Glutamatergic neuron (in vitro differentiated cells): ENCODE measurements at places on chromosomes 13 and 19. TPM values are rescaled to one million over a fixed set of nuclear protein-coding genes. Genes with fewer than 3 reads are reported as not detected.
A peak's percentile ranks its signal among the peaks of the same experiment; 100 is the strongest.

Gene ZNF284
- total RNA-seq = 3.9 TPM

Gene ZNF382
- total RNA-seq = 77.1 TPM

Gene HSPBP1
- 41.5 TPM for total RNA-seq

Gene ZNF575
- 2.0 TPM for total RNA-seq

DNA sequence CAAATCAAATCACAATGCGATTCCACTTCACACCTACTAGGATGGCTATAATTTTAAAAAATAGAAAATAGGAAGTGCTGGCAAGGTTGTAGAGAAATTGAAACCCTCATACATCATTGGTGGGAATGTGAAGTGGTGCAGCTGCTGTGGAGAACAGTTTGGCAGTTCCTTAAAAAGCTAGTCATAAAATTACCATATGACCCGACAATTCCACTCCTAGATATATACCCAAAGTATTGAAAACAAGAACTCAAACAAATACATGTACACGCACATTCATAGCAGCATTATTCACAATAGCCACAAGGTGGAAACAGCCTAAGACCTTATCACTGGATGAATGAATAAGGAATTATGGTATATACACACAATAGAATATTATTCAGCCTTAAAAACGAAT lies 12.0 kb downstream of the HMGB1 start:
- H3K36me3 ChIP-seq = no peaks in the 10 kb centered on the region
- H3K4me3 ChIP-seq = no peak overlapping the region
- no peaks in the 10 kb centered on the region for H3K27me3 ChIP-seq

DNA sequence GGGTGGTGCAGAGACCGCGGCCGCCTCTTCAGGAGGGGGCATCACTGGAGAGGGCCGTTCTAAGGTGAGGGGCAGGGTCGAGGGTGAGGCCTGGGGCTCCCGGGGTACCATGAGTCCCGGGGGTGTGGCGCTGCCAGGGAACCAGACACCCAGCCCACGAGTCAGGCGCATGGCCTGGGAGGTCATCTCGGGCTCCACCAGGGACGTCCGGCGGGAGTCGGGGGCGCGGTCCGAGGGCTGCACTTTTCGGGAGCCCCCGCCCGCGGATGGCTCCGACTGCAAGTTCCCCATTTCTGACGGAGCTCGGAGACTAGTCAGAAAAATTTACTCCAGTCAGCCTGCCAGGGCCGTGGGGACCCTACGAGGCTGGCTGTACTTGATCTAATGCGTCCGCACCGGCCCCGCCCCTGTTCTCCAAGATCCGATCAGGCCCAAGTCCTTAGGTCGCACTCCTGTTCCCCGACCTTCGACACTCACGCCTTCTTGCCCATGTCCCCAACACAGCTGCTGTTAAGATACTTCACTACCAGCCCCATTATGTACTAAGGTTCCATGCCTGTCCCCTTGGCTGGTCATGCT lies 774 bp downstream of the GGN start:
- H3K27ac ChIP-seq = no peak overlapping the region
- H3K36me3 ChIP-seq = no peaks in the 10 kb centered on the region
- H3K4me3 ChIP-seq = peak overlapping the region; percentile 84

DNA sequence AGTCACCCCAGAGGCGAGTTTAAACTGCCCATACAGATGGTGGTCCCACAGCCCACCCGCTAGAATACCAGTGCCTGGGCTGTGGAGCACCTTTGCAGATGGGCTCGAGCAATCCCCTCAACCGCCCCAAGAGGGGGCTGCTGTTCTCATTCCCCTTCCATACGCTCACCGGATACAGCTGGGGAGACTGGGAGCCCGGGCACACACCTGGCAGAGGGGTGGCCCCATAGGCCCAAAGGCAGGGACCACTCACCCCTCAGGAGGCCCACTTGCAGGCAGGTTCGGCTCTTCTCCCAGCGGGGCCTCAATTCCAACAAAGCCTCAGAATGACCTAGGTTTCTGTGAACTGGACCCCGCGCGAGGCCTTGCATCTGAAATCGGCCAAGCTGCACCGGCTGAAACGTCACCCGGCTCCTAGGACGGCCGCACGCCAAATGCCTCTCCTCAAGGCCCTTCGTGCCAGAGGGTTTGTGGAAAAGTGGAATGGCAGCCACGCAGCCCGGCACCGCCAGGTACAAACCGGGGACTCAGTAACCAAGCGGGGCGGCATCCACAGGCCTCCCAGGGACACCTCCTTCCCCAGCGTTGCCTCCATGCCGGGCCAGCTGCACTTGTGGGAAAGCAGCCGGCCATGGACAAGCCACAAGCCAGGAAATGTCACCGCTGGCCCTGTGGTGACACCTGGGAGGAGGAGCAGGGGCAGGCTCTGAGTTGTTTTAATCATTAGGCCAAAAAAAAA lies 18.7 kb downstream of the MLLT1 start:
- peaks cover 8% of the 10 kb centered on the region for H3K4me1 ChIP-seq
- H3K27me3 ChIP-seq = peaks cover 1% of the 10 kb centered on the region
- peak; percentile 67 for DNase-seq
- H3K36me3 ChIP-seq = peaks cover 6% of the 10 kb centered on the region

- H3K4me3 ChIP-seq = no peak overlapping the region
- peaks cover 12% of the 10 kb centered on the region for H3K27me3 ChIP-seq
- H3K27ac ChIP-seq = no peak overlapping the region
- H3K36me3 ChIP-seq = no peaks in the 10 kb centered on the region
Measured at GRCh38 chr19:45879971-45880370, 6.0 kb downstream of the IRF2BP1 start.

DNA sequence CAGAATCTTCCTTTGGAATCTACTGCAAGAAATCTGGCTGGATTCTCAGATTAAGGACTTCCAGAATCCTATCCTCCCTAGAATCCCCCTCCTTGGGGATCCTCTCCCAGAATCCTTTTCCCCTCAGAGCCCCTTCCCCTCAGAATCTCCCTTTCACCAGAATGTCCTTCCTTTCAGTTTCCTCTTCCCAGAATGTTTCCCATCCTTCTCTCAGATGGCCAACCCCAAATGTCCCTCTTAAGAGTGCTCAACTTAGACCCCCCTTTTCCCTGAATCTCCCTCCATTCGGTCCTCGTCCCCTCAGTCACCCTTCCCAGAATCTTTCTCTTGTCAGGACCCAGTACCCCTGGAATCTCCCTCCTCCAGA lies 584 bp upstream of the RPS16 start:
- H3K4me3 ChIP-seq = peak overlapping the region; percentile 98
- H3K27me3 ChIP-seq = peaks cover 9% of the 10 kb centered on the region
- no peak for DNase-seq
- H3K36me3 ChIP-seq = no peaks in the 10 kb centered on the region
- H3K27ac ChIP-seq = peak overlapping the region; percentile 75

GRCh38 chr19:10587022-10587838 lies at the start of gene AP1M2:
Gene AP1M2 (minus strand): TSS chr19:10587312. CDS start chr19:10587231, 81 bp downstream.
- peaks cover 7% of the 10 kb centered on the region for H3K36me3 ChIP-seq
- no peaks in the 10 kb centered on the region for H3K4me1 ChIP-seq
- peaks cover 11% of the 10 kb centered on the region for H3K27me3 ChIP-seq
- H3K4me3 ChIP-seq = peak within 1 kb of the TSS; percentile 14
- peak within 1 kb of the TSS; percentile 0 for H3K27ac ChIP-seq

GRCh38 chr19:3054972-3055740 lies 7.1 kb downstream of the TLE5 start:
- H3K4me1 ChIP-seq = peaks cover 9% of the 10 kb centered on the region
- peaks cover 4% of the 10 kb centered on the region for H3K36me3 ChIP-seq

DNA sequence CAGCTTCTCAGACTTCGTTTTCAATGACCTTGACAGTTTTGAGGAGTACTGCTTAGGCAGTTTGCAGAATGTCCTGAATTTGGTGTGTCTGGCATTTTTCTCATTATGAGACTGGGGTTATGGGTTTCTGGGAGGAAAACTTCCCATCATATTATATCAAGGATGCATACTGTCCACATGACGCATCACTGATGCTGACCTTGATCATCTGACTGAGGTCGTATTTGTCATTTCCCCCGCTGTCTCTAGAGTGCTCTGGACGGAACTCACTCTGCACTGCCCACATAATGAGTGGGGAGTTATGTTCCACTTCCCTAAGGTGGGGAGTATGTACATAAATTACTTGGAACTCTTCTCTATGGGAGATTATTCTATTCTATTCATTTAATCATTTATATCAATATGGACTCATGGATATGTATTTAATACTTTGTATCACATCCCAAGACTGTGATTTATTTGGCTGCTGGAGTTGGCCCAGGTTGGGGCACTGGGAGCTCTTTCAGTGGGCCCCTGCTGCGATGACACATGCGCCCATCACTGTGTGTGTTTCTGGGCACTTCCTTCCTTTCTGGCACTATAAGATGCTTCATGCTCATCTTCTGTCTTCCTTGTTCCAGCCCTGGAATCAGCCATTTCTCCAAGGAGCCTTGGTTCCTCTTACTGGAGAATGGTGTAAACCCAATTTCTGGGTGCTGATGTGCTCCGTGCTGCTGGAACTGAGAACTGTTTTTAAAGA lies 138.6 kb downstream of the MIPEP start:
- no peaks in the 10 kb centered on the region for H3K27me3 ChIP-seq
- H3K27ac ChIP-seq = no peak overlapping the region
- H3K4me3 ChIP-seq = no peak overlapping the region
- no peaks in the 10 kb centered on the region for H3K4me1 ChIP-seq
- no peak for DNase-seq
- no peaks in the 10 kb centered on the region for H3K36me3 ChIP-seq

GRCh38 chr19:19488875-19489690 lies 26.3 kb downstream of the TSSK6 start:
- H3K4me1 ChIP-seq = peaks cover 53% of the 10 kb centered on the region
- peak overlapping the region; percentile 80 for H3K4me3 ChIP-seq
- H3K27me3 ChIP-seq = peaks cover 31% of the 10 kb centered on the region
- no peaks in the 10 kb centered on the region for H3K36me3 ChIP-seq
- H3K27ac ChIP-seq = peak overlapping the region; percentile 100
- peak; percentile 80 for DNase-seq

GRCh38 chr13:37481885-37482227 lies 116.7 kb downstream of the POSTN start:
- peaks cover under 1% of the 10 kb centered on the region for H3K4me1 ChIP-seq
- no peaks in the 10 kb centered on the region for H3K27me3 ChIP-seq
- no peaks in the 10 kb centered on the region for H3K36me3 ChIP-seq
- no peak overlapping the region for H3K27ac ChIP-seq
- no peak for DNase-seq
- no peak overlapping the region for H3K4me3 ChIP-seq

- H3K4me3 ChIP-seq = no peak overlapping the region
- no peaks in the 10 kb centered on the region for H3K27me3 ChIP-seq
- H3K27ac ChIP-seq = no peak overlapping the region
- DNase-seq = no peak
- no peaks in the 10 kb centered on the region for H3K4me1 ChIP-seq
- peaks cover 6% of the 10 kb centered on the region for H3K36me3 ChIP-seq
Measured at GRCh38 chr19:15136234-15136954, 29.2 kb downstream of the SYDE1 start.
